ENCODE measurements at places on chromosomes 3 and 15.
A peak's percentile ranks its signal among the peaks of the same experiment; 100 is the strongest.

DNA sequence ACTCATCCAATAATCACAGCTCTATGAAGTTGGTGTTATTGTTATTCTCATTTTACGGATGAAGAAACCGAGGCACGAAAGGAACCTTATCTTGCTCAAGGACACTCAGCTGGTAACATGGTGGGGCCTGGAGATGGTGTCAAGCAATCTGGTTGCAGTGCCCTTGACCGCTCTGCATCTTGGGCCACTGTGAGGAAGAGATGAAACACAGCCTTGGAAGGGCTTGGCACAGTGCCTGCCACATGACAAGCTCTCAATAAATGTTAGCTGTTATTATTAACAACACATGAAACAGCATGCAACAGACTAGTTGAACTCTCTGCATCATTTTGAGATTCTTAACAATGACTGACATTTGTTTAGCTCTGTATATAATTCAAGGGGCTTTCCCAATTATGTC, 10.1 kb upstream of the ITGA11 start:
- no peak for DNase-seq

DNA sequence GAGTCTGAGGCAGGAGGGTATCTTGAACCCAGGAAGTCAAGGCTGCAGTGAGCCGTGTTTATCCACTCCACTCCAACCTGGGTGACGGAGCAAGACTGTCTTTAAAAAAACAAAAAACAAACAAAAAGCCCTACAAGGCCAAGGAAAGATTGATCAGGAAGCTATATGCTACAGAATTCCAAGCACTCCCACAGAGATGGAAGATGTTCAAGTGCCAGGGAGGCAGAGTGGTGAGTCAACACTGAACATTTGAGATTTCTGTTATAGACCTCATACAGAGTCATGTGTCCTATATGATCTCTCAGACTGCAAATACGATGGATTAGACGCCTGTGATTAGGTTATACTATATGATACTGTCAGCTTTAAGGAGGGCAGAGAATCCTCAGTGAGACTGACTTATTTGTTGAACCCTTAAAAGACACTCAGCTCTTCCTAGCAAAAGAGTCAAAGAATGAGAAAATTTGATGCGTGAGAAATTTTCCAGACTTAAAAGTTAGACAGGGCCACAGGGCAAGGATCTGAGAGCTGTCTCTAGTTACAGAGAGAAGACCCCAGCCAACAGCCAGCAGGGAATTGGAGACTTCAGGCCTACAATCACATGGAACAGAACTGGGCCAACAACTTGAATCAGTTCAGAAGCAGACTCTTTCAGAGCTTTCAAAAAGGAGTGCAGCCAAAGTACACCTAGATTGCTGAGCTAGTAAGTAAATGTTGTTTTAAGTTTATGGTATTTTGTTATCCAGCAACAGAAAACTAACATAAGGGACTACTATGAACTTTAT, 107.6 kb downstream of the PIK3CB start:
- DNase-seq = no peak

DNA sequence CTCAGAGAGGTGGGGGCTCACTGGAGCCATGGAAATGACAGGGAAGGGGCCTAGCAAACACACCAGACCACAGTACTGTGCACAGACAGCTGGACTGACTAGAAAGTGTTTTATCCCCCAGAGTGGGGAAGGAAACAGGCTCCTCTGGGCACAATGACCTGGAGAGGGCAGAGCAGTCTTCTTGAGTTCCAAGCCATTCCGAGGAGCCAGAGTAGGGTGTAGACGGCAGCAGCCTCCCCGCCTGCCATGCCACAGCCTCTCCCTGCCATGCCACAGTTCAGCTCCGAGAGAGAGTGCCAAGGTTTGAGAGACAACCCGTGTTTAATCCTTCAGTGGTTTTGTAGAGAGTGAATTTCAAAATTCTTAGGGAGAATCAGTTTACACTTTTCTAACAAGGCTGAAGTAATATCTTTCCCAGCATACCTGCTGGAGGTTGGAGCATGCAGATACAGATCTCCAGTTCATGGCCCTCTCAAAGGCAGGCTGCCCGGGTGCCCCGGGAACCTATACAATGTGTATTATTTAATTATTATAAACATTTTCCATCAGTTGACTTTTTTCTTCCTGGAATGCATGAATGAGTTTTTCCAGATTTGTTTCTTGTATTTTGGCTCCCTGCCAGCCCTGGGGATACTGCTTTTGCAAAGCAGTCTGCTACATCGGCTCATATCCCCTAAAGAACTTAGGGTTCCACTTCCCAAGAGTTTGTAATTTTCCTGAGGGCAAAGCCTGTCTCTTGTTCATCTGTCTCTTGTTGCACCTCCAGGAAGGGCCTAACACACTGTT, 3.2 kb downstream of the PODXL2 start:
- DNase-seq = no peak

DNA sequence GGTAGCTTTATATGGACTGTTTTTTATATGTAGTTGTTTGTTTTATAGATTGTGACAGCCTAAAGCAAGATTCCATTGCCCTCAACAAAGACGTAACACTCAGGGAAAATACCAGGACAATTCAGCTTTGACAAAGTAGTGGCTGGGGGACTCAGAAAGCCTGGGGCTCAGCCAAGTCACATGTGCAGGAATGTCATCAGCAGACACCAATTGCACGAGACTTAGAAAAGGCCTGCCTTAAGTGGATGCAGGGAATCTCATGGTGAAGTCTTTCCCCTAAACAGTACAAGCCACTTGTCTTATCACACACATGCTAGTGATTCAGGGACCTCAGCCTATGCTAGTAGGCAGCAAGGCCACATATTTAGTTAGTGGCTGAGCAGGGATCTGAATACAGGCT, 381.8 kb upstream of the THBS1 start:
- no peak for DNase-seq

- no peak for DNase-seq
Measured at GRCh38 chr3:78605178-78605577, 1162.6 kb downstream of the ROBO1 start.

- no peak for DNase-seq
Measured at GRCh38 chr3:54877730-54878129, 50.1 kb downstream of the LRTM1 start.

GRCh38 chr3:189898559-189899153, 222.0 kb downstream of the P3H2 start:
- no peak for DNase-seq

DNA sequence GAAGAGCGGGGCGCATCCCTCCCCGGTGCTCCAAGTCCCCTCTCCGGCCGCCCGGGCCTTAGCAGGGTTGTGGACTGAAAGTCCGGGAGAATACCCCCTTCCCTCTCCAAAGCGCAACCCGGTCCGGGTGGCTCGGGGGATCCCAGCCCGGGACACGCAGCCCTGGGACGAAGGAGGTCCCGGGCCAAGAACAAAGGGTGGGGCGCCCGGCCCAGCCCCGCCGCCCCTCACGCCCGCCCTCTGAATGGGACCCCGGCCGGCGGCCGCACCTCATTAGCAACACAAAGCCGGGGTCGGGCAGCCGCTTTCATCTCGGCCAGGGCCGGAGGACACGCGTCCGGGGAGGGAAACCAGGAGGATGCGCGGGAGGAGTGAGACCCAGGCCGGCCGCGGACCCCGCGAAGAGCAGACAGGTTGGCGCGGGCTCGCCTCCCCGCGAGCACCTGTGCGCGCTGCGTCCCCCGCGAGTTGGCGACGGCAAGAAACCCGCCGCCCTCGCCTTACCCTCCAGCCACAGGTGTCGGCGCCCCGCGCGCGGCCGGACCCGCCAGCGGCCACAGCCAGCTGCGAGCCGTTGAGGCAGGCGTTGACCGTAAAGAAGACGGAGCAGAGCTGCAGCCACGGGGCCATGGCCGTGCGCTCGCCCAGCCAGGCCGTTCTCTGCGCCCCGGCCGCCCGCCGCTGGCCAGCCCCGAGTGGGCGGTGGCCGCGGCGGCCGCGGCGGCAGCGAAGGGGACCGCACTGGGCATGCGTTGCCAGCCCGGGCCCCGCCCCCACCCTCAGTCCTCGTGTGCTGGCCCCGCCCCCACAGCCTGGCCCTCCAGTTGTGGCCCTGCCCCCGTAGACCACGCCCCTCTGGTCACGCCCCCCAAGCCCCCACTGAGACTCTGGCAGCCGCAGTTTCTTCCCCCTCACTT, at the start of gene IL17RD:
IL17RD (minus strand) TSS at position 697 of the 917 bp plus-strand sequence; CDS start at position 630, 67 bp downstream.
- peak; percentile 85 for DNase-seq

DNA sequence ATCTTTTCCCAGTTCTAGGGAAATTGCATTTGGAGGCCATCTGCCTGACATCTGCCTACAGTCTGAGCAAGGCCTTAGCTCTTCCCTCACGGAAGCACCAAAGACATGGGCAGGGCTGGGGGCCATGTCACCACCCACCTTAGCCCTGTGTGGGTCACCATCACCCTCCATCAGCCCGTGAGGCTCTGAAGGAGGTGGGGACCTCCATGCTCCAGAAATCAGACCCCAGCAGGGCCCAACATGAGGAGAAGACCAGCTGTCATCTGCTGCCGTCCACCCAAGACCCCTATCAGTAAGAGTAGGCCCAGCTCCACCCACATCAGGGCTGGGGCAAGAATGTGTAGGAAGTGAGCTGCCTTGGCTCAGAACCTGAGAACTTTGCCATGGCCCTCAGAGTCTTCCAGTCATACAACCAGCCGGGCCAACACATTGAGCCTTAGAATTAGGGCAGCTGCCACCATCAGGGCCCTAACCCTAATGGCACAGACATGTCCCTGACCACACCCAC, 1.9 kb downstream of the TMIE start:
- DNase-seq = no peak

- no peak for DNase-seq
Measured at GRCh38 chr15:68566377-68566954, 12.3 kb upstream of the CORO2B start.

- no peak for DNase-seq
Measured at GRCh38 chr3:194475138-194475932, 11.5 kb downstream of the ATP13A3 start.

GRCh38 chr3:141789281-141789680, 26.1 kb downstream of the GRK7 start:
- no peak for DNase-seq

GRCh38 chr3:171441381-171441780, 18.8 kb downstream of the TNIK start:
- no peak for DNase-seq

GRCh38 chr3:45647148-45647619, 42.0 kb upstream of the SACM1L start:
- DNase-seq = no peak

- peak; percentile 72 for DNase-seq
Measured at GRCh38 chr3:14125193-14126016, 553 bp downstream of the TMEM43 start.

- DNase-seq = no peak
Measured at GRCh38 chr3:180980611-180981010, 8.9 kb downstream of the DNAJC19 start.

- DNase-seq = no peak
Measured at GRCh38 chr3:134620476-134621115, 30.2 kb downstream of the KY start.

DNA sequence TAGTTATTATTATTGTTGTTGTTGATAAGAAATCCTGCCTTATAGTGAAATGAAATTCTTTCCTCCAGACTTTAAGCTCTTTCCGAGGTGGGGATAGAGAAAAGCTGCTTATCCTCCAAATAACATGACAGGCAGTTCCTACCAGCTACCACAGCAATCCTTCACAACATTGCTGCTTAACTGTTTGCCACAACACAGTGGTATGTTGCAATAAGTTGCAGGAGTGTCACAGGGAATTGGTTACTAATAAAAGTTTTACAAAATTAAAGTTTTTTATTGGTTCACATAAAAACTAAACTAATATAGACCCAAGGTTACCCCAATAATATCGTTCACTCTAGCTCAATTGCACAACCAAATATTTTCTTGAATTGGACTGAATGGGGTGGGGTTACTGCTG, 57.4 kb upstream of the ICE2 start:
- DNase-seq = no peak

- DNase-seq = no peak
Measured at GRCh38 chr15:79816571-79816970, 80.2 kb downstream of the MTHFS start.

GRCh38 chr3:31676556-31676955, 143.8 kb downstream of the STT3B start:
- DNase-seq = no peak

DNA sequence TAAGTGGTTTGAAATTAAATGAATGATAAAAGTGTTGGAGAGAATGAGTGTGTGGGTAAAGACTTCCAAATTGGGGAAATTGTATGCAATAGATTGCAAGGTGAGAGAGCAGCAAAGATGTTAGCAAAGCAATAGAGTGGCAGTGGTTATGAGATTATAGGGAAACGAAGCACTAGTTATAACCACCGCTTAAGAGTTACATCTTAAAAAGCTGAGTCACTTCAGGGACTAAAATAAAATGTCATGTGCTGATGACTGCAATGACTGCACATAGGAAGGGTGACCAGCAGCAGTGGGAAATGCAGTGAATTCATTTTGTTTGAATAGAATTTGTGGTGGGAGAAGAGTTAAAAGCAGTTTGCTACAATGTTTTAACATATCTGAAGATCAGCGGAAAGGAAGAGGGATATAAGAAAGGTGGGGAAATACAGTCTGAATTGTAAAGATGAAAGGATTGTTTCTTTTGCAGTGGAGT, 127.3 kb downstream of the RAP2B start:
- no peak for DNase-seq

DNA sequence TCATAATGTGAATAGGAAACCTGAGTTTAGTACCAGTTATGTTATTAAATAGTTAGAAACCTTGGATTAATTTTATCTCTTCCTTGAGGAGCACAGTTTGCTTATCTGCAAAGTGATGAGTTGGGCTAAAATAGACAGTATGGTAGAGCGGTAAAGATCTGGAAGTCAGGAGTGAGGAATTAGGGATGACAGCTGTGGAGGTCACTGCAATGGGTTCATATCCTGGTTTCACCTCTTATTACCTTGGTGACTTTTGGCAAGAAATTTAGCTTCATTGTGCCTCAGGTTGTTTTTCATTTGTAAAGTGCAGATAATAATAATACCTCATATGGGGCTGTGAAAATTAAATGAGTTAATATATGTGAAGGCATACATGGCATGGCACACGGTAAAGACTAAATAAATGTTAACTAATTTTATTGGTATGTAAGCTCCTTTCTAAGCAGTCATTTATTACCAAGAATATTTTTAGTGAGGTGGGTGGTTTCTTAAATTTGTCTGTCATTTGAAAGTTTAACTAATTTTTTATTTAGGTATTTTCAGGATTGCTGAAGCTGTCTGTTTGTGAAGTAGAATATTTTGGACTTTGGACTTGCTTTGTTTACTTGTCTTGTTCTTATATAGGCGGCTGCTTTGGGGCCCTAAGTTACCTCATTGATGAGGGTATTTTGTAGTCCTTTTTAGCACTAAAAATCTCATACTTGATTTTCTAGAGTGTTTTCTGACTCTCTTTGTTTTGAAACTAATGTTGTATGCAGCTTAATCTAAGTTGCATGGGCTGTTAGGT, 41.8 kb downstream of the SLMAP start:
- no peak for DNase-seq

DNA sequence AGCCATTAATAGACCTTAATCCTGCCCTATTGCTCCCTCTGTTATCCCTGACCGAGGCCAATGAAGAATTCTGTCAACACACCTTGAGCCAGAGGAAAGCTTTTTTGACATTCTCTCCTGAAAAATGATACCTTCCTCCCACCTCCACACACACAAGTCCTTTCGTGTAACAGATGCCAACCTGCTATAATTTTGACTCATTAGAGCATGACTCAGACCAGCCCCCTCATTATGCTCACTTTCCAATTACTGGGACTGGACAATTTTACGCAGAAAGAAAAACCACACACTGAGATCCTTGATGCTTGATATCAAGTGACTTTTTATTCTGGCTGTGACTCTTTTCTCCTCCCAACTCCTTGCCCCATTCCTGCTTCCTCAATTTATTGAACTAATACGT, 50.9 kb downstream of the LSAMP start:
- no peak for DNase-seq

Data from activated CD8-positive, alpha-beta memory T cell treated with anti-CD3 and anti-CD28 coated beads, Interleukin-2, amount 50 U/mL, for 48 hours (primary cell).